BE2C (cell line): ENCODE measurements at places on chromosomes 7 and 10.

DNA sequence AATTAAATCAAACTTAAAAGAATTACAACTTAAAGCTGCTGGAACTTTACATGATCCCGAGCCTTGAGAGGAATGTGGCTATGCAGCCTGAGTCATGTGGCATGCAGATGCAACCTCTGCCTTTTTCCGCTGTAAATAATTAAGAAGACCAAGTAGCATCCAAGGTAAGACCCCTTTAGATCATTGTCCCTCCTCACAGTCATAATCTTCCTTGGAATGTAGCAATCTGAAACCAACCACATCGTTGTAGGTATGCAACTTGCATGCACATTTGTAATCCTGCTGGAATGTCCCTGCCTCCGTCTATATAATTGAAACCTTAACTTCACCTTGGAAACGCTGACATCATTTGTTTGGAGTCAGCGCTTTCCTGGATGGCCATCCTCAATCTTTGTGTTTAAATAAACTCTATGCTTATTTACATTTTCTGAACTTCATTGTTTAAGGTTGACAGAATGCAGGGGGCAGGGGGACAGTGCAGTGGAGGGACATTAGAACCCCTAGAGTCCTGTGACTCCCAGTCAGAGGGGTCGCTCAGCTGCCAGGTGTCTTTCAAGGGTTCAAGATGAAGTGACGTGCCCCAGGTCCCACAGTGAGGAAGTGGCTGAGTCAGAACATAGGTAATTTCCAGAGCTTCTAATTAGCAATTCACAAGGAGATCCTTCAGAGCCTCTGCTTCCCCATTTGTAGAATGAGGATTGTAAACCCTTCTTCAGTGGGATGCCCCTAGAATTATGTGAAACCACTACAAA, 110.7 kb downstream of the RALA start:
- no peak for DNase-seq

GRCh38 chr10:71585564-71586290, 133.9 kb downstream of the C10orf105 start:
- DNase-seq = no peak

- no peak for DNase-seq
Observed at GRCh38 chr7:111056371-111056770, 34.6 kb upstream of the LRRN3 start.

- DNase-seq = no peak
Observed at GRCh38 chr10:69426376-69426727, 9.6 kb upstream of the TACR2 start.

- DNase-seq = no peak
Observed at GRCh38 chr10:28284126-28284525, 18.7 kb downstream of the MPP7 start.

DNA sequence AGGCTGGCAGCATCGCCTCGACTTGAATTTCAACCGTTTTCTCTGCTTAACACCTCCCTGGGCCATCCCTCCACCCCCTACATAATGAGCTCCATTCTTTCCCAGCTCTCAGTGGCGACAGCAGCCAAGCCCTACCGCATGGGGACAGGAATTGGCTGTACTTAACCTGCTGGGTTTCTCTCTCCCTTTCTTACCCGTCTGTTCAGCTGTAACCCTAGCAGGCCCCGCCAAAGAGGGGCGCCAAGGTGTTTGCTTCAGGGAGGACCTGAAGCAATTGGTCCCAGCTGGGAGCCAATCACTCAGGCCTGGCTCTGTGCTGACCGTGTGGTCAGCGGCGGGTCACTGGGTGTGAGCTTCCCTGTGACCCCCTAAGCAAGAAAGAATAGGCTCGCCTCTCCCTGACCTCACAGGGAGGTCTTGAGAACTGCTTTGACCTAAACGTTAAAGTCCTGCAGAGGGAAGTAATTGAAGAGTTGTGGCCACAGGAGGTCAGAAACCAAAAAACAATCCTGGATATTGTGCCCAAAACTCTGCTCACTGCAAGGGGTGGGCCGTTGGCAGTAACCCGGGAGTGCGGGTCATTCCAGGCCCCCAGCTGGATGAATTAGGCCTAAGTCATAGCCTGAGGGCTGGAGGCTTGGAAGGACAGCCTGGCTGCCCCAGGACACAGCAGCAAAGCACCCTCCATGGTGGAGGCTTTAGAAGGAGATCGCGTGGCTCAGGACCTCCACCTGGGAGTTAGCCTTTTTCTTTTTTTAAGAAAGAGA, 114.6 kb downstream of the ITIH5 start:
- DNase-seq = no peak
